Aorta (tissue), 5 donors: ENCODE measurements at places on chromosomes 12 and 14. TPM values are rescaled to one million over a fixed set of nuclear protein-coding genes. Genes with fewer than 3 reads are reported as not detected.

DNA sequence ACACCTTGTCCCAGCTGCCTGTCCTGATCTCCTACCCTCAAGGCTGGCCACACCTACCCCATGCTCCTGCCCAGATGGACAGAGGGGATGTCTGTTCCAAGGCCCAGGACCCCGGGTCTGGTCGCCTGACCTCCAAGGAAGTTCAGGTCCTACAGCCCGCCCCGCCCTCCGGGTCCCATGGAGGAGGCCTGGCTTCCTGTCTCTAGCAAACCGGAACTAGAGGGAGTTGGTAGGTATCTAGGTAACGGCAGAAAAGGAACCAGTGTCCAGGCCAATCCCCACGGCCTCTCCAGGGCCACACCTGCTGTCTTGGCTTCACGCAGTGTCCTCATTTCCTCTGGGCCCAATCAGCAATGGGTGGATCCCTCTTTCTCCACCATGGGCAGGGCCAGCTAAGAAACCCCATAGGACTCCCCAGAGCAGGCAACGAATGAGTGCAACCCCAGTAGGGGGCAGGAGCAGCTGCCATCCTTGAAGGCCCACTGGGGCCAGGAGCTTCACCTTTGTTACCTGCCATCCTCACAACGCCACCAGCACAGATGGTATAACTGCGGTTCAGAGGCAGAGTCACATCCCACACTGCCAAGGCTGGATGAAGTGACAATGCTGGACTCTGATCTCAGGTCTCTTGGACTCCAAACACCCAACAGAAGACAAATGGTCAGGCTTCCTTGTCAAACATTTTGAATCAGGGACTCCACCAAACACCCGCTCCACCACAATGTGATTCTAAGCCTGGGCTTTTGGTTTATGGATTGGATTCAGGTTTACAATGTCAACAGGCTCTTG lies 25.1 kb upstream of the RPLP0 start:
- DNase-seq: no peak

Gene SMARCC2
- 118 TPM for total RNA-seq

Gene MYRFL
- total RNA-seq: 0.55 TPM

DNA sequence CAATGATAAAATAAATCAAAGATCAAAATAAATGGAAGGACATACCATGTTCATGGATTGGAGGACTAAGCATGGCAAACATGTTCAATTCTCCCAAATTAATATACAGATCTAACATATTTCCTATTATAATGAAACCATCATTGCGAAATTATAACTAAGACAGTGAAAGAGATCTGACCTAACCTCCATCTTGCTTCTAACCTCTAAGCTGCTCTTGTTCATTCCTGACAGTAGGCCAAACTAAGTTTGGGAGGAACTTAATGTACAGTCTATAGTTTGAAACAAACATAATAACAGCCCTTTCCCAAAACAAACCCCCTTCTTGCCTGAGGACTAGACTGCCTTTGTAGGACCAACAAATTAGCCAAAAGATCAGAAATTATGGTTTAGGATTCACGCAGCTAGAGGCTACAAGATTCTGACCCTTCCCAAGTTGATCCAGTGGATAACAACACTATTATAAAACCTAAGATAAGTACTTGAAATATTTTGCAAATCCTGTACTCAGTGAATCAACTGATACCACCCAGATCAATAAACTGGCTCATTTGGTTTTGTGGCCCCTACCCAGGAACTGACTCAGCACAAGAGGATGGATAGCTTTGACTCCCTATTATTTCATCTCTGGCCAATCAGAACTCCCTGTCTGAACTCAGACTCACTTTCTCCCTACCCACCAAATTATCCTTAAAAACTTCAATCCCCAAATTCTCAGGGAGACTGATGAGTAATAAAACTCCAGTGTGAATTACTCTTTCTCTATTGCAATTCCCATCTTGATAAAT lies 41.7 kb upstream of the OR5AU1 start:
- DNase-seq: no peak

Gene TMEM63C
- 0.06 TPM for total RNA-seq

GRCh38 chr14:32304296-32304695 lies 24.8 kb upstream of the AKAP6 start:
- no peak for DNase-seq

DNA sequence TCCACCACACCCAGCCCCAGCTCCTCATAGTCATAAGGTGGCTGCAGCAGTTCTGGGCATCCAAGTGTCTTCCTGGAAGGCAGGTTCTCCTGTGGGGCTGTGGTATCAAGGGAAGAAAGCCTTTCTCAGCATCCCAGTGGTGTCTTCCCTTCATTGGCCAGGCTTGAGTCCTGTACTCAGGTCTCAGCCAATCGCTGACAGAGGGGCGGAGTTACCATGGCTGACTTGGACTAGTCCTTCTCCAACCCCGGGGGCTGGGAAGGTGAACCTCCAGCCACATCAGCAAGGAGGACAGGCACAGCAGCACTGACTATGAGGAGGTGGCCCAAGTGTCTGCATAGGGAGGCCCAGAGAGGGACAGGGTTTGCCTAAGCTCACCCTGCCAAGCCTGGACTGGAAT lies 64.0 kb upstream of the SLC24A4 start:
- DNase-seq: no peak

Gene KLHL42
- 57.3 TPM for total RNA-seq

Gene KIF26A
- 4.6 TPM for total RNA-seq

Gene PRICKLE1
- total RNA-seq: 19.3 TPM
